ENCODE measurements at places on chromosomes 6 and 20. TPM values are rescaled to one million over a fixed set of nuclear protein-coding genes. Genes with fewer than 3 reads are reported as not detected.

GRCh38 chr6:150250826-150251225 lies 108.0 kb downstream of the PPP1R14C start:
- DNase-seq: no peak
- H3K4me1 ChIP-seq: no peaks in the 10 kb centered on the region
- no peaks in the 10 kb centered on the region for H3K36me3 ChIP-seq

- no peak overlapping the region for H3K4me3 ChIP-seq
- no peaks in the 10 kb centered on the region for H3K4me1 ChIP-seq
- DNase-seq: no peak
- H3K27me3 ChIP-seq: no peaks in the 10 kb centered on the region
These were observed 6.5 kb downstream of the CEP162 start for GRCh38 chr6:84220809-84221409.

RNF182 gene
- 0.08 TPM for polyA plus RNA-seq

KCNQ2 gene
- polyA plus RNA-seq: 81.6 TPM

C20orf202 gene
- 0.29 TPM for polyA plus RNA-seq

MYLK2 gene
- not detected for polyA plus RNA-seq

SEL1L2 gene
- 0.40 TPM for polyA plus RNA-seq

DNA sequence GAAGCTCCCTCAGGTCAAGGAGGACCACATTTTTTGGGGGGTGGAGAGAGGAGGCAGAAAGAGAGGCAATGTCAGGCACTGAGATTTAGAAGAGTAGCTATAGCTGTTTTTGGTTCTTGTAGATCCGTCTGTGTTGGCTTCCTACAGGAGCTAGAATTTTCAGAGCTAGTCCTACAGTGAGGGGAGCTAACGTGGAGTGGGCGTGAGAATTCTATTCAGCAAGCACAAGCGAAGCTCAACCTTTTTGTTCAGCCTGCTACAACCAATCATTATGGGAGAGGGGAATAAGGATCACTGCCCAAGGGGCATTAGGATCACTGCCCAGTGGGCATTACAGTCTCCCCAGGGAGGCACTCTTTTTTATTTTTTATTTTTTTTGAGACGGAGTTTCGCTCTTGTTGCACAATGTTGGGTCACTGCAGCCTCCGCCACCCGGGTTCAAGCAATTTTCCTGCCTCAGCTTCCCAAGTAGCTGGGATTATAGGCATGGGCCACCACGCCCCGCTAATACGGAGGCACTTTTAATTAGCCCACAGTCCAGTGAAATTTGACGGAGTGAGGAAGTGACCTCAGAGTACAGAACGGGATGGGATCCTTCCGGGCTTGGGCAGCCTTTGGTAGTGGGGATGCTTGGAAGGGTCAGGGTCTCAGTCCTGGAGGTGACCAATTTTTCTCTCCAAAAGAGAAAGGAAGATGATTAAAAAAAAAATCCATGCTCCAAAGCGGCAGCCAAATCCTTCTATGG lies 1.1 kb upstream of the PANK2 start:
- H3K27ac ChIP-seq: peak overlapping the region; percentile 97
- no peaks in the 10 kb centered on the region for H3K27me3 ChIP-seq
- DNase-seq: peak; percentile 35
- H3K36me3 ChIP-seq: no peaks in the 10 kb centered on the region
- peaks cover 37% of the 10 kb centered on the region for H3K4me1 ChIP-seq

DNA sequence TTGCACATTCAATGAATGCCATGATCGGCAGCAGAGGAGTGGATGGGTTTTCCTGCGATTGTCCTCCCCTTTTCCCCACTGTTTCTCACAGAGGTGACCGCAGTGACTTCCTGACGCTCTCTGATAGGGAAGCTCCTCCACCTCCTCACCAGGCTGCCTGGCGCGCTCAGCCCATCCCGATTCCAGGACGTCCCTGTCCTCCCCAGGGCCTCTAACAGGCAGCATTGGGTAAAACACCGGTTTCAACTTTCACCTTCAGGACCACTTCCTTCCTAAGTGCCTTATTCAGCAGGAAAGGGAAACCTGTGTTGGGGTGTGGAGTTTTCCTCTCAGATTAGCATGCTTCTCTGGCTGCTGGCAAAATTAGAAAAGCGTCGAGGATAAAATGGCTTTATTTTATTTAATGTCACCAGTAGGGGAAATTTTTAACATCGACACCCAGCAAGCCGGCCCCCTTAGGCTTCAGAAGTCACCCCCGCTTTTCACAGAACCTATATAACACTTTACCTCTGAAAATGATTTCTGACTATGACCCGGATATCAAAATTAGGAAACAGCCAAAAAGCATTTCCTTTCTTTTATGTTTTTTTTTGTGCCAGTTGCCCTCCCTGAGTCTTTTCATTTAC lies 570.4 kb upstream of the GJE1 start:
- H3K27ac ChIP-seq: no peak overlapping the region
- H3K36me3 ChIP-seq: no peaks in the 10 kb centered on the region
- peak; percentile 26 for DNase-seq
- no peak overlapping the region for H3K4me3 ChIP-seq
- H3K4me1 ChIP-seq: no peaks in the 10 kb centered on the region
- H3K27me3 ChIP-seq: no peaks in the 10 kb centered on the region

SLC22A16 gene
- polyA plus RNA-seq: not detected

DNA sequence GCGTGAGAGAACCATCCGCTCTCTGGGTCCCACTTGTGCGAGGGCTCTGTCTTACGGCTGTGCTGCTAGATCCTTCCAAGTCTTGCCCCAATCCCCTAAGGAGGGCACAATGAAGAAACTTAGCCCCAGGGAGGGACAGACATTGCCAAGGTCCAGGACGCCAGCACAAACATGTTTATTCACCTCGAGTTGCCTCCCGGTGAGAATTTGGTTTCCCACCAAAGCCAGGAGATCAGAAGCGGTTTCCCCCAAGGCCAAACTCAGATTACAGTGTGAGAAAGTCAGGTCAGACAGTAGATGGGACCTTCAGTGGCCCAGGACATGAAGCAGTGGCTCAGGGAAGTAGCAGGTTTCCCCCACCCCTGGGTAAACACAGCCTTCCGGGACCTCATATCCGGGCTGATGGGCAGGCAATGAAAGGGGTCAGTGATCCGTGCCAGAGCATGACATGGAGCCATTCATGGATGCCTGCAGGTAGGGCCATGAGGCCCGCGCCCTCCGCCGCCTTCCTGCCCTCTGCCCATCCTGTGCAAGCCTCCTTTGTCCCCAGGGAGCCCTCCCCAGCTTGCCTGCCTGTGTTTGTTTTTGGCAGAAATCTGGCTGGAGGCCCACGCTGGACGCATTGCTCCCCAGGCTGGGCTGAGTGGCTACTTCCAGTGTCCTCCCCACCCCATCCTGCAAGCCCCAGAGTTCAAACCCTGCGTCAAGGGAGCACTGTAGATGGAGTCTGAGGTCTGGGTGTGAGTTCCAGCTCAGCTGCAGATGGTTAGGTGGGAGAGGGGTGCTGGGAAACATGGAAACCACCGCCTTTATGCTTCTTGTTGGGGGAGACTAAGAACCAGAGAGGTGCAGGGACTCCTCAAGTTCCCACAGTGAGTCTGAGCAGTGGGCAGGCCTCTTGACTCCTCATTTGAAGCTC lies 2.0 kb downstream of the BPIFB2 start:
- peaks cover 7% of the 10 kb centered on the region for H3K27me3 ChIP-seq
- H3K27ac ChIP-seq: no peak overlapping the region
- H3K36me3 ChIP-seq: no peaks in the 10 kb centered on the region
- DNase-seq: no peak
- H3K4me1 ChIP-seq: no peaks in the 10 kb centered on the region
- no peak overlapping the region for H3K4me3 ChIP-seq

All from adrenal gland (tissue), 19 donors.